ENCODE measurements at places on chromosomes 7 and 10.

DNA sequence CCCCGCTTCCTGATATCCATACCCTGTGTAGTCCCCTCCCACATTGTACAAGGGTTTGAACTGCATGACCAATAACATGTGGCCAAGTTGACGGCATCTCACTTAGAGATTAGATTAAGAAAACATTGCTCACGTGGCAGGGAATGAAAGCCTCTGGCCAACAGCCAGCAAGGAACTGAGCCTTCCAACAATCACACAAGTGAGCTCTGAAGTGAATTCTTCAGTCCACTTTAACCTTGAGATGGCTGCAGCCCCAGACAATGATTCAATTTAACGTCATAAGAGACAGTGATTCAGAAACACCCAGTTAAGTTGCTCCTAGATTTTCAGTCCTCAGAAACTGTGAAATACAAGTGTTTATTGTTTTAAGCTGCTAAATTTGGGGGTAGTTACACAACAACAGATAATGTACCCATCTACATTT is 165.9 kb upstream of the PLXNA4 start:
- DNase-seq: peak; percentile 32

DNA sequence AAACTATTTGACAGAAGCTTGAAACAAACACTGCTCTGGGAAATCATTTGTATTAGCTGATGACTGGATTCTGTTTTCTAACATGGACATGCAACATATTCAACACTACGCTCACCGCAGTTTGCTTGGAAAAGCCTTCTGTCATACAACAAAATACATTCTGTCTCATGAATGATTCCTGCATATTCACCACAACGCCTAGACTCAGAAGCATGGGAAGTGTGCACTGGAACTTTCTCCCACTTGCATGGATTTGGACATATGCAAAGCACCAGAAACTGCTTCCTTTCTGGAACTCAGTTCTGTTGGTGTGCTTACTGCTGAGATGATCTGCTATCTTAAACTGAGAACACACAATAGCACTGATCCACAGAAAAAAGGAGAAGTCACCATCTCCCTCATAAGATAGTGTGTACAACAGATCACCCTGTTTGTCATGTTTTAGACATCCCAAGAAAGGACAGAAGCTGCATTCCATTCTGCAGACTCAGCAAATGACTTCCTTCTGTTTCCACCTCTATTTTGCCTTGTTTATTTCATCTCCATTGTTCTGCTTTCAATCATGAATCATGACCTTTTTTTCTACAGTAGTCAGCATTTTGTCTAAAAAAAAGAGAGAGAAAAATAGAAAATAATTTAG is 115.8 kb downstream of the HTR7 start:
- no peak for DNase-seq

GRCh38 chr10:126536148-126536547 is 134.3 kb downstream of the C10orf90 start:
- DNase-seq: no peak

DNA sequence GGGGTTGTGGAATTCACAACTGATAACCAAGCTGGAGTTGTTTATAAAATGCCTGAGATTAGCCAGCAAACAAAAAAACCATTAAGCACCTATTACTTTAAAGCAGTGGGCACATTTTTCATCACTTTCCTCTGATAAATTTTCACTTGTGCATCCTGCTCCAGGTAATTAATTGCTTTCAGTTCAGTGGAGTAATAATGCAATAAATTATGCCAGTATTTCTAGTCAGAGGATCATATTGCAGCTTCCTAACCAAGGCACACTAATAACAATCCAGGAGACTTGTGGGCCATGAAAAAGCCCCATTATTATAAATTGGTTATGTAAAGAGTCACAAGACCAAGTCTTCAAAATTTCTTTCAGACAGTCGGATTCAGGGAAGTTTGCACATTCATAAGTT is 193.2 kb downstream of the LRMDA start:
- DNase-seq: no peak

DNA sequence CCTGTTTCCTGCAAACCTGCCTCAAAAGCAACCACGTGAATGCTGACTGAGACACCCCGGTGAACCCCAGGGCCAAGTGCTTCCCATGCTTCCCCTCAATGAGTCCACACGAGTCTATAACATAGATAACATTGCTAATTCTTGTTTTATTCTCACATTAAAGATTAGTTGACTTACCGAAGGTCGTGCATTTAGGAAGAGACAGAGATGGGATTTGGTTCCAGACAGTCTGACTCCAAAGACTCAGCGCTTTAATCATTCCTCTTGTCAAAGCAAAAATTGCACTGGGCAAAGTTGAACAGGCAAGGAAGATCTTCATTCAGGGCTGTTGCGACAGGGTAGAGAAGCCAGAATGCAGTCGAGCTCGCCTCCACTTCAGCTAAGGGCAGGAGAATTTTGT is 435.6 kb upstream of the C7orf33 start:
- no peak for DNase-seq

Data from NCI-H82 (cell line).